ENCODE measurements at places on chromosomes 5 and 9.

GRCh38 chr5:77852068-77852513 lies 76.0 kb upstream of the TBCA start:
- DNase-seq: no peak

DNA sequence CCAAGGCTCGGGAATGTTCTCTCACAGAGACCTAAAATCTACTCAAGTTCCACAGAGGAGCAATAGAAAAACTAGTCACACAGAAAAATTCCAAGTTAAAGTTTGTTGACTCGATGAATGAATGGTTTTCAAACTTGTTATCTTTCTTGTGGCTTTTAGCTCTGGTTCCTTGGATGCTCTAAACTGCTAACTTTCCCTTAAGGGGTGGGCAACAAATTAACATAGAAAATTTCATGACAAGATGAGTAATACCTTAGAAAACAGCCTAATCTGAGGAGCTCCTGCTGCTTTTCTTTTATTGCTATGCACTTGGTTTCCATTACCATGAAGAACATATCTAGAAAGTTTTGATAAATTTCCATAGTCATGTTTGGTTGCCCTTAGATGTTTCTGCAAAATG lies 100.2 kb upstream of the CCDC112 start:
- DNase-seq: no peak

- DNase-seq: no peak
Observed at GRCh38 chr9:101055516-101055915, 27.0 kb downstream of the PLPPR1 start.

GRCh38 chr5:132557478-132558172 lies 848 bp downstream of the RAD50 start:
- DNase-seq: no peak

DNA sequence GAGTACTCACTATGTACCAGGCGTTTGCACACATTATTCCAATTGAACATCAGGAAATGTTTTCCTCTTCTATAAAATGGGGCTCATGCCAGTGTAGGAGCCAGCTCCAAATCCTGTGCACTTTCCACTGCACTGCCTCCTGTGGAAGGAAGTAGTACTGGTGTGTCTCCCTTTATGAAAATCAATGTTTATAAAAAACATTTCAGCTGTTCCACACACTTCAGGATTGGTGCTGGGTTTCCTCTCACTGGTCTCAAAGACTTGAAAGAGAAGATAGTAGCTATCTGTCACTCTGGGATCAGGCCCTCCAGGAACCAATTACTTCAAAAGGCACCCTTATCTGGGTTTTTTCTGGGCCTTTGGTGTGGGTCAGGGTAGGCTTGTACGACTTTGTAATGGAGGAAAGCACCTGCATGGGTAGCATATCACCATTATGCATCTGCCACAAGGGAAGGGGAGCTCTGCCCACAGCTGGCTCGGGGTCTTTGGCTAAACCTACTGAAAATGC lies 32.5 kb downstream of the RAB14 start:
- no peak for DNase-seq

DNA sequence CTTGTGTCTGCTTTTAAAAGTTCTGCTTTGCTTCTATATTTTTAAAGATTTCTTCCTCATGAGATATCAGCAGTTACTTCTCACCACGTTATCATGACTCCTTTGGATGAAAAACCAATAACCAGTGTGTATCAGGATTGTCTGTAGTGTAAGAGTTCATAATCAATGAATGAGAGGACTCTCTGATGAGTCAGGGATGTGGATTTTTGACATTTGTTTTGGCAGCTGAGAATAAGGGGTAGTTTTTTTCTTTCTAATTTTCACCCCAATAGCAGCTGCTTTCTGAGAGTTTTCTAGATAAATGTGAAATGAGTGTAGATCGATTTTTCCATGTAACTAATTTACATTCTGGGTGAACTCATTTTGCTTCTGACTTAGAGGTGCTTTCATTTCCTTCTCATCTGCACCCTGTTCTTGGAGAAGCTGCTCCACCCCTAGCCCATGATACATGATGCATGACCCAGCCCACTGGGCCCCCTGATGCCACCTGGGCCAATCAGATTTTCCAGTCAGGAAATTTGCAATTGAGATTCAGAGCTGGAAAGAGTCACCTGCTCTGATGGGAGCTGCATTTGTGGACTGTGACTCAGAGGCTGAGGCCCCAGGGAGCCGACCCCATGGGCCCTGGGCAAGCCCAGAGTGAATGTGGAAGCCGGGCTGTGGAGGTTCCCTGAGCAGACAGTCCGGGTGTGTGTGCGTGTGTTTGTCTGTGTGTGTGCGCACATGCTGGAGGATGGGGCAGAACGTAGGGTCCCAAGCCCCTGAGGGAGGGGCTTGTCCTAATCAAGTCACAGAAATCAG lies 159.3 kb downstream of the RGS3 start:
- no peak for DNase-seq

DNA sequence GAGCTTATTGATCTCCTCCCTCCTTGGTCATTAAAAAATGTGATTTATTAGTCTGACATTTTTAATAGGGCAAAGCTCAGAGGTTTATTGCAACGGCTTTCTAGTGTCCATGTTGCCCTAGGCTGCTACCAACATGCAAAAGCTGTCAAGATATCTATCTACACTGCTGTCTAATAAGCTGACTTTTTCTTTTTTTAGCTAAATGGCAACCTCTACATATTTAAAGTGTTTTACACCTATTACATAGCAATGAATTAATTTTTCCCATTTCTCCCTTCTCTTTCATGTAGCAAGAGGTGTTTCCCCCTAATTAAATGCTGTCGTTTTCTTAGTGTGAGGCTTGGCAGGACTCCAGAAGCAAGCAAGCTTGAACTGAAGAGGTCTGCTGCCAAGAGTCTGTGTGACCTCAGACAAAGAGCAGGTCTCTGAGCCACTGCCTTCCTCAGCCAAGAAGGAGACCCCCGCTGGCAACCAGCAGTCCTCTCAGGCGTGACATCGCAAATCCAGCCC lies 79.4 kb downstream of the GAS1 start:
- DNase-seq: no peak

GRCh38 chr5:132384506-132385050 lies 15.1 kb downstream of the SLC22A5 start:
- no peak for DNase-seq

DNA sequence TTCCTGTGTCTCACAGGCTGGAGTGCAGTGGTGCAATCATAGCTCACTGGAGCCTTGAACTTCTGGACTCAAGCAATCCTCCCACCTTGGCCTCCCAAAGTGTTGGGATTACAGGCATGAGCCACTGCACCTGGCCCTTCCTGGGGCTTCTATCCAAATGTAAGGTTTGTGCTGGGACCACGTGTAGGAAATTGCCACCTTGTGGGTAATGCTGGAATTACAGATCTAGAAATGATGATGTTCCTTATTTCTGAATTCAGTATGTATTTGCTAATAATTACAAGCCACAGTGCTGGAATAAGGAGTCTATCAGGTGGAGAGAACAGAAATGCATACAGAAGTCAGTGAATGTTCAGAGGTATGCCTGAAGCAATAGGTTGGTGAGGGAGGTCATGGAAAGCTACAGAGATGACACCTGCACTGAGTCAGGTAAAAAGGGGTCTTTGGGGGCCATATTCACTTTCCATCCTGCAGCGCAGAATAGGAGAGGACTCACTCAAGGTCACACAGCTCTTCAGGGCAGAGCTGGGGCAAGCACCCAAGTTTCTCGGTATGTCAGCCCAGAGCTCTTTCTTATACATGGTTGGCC lies 8.8 kb upstream of the IGFBPL1 start:
- DNase-seq: no peak

DNA sequence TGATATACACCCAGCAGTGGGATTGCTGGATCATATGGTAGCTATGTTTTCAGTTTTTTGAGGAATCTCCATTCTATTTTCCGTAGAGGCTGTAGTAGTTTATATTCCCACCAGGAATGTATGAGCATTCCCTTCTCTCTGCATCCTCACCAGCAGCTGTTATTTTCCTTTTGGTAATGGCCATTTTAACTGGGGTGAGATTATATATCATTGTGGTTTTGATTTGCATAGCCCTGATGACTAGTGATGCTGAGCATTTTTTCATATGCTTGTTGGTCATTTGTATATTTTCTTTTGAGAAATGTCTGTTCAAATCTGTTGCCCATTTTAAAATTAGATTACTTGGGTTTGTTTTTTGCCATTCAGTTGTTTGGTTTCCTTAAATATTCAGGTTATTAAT lies 11.2 kb upstream of the PPIC start:
- no peak for DNase-seq

- DNase-seq: no peak
Observed at GRCh38 chr5:50749873-50750272, 83.4 kb downstream of the PARP8 start.

DNA sequence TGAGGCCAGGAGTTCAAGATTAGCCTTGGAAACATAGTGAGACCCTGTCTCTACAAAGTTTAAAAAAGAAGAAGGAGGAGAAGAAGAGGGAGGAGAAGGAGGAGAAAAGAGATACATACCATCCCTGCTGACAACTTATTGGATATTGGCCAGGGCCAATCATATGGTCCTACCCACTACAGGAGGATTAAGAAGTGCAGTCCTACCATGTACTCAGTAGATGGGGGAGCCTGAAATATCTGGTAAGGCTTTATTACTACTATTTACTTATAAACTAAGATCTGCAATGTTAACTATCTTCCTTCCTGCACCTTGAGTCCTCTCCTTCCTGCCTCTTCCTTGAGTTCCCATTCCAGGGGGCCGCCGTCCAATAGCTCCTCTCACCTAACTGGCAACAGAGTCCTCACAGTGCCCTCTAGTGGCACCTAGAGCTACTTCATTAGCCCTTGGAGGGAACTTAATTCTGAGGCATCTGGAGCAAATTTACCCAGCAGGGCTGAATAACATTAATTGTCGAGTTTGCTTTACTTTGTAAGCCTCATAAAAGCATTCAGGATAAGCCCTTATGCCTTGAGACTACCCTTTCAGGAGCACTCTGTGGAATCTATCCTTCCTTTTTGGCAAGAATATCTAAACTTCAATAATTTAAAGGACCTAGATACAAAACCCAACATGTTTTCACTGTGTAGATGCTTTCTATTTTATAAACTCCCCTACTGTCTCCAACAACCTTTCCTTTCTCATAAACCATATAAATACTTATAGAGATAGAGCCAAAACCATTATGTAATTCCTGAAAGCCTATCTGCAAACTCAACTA lies 39.1 kb upstream of the RANBP6 start:
- DNase-seq: no peak

- DNase-seq: no peak
Observed at GRCh38 chr5:155069961-155070360, 56.4 kb downstream of the KIF4B start.

GRCh38 chr5:10743526-10743925 lies 17.5 kb downstream of the DAP start:
- DNase-seq: no peak

DNA sequence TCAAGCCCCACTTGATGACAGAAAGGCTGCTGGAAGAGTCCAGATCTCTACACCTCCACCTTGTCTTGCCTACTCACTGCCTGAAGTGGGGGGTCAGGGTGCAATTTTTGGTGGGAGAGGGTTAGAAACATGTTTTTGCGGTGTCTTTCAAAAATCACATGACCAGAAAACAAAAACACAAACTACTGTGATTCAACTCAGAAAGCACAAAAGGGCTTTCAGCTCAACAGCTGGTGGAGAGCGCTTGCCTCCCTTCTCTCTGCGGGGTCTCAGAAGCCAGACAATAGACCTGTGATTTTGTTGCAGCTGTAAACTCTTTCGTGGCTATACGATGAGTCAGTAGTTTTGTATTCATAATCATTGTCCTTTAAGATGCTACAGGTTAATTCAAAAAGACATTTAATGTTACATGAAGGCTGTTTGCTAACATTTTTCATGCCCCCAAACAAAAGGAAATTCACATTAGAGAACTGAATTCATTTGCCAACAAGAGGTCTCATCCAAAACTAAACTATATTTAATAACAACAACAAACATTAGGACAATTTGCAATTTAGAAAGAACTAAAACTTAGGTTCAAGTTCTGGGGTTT lies 172.6 kb upstream of the RAI14 start:
- DNase-seq: no peak

DNA sequence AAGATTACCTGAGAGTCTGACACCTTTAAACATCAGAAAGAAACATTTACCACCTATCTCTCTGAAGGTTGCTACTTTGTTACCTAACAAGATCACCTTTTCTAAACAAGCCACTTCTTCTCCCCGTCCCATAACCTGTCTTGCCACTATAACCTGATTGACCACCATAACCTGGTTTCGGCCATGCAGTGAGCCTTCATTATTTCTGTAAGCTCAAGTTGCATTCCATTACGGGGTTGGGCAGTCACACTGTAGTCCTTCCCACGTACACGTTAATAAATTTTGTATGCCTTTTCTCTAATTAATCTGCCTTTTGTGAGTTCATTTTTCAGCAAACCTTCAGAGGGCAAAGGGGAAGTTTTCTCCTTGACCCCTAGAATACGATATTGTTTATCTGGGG lies 28.0 kb upstream of the CCNG1 start:
- no peak for DNase-seq

DNA sequence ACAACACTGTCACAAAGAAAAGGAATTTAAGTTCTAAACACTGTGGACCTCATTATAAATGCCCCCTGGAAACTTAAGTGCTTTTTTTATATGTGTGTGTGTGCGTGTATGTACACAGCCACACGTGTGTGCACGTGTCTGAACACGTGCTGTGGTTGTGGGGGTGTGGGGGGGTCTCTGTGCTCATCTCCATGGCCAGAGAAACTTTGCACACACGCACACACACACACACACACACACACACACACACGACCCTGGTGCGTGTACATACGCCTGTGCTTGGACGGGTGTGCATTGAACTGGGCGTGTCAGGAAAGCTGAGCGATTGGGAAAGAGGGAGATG lies 27.9 kb downstream of the AMBP start:
- DNase-seq: no peak

- no peak for DNase-seq
Observed at GRCh38 chr5:143347698-143348344, 55.7 kb downstream of the NR3C1 start.

DNA sequence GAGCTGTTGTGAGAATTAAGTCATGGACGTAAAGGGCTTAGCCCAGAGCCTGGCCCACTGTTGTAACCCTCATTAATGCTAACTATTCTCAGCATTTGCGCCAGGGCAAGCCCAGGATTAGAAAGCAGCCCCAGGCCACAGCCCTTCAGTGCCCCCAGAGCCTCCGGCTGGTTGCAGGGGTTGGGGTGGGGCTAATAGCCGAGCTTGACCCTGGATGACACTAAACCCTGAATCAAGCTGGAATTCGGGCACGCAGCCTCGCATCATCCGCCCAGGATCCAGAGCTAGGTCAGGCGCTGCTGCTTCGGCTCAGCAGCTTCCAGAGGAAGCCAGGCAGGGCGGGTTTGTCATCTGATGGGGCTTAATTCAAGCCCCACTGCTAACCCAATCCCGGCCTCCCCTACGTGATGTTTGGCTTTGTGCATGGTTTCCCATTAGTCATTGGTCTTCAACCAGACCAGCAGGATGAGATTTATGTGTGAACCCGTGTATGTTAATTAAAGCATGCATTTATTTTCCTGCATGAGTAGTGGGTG lies 1.2 kb upstream of the MEGF9 start:
- no peak for DNase-seq

GRCh38 chr5:143110591-143110990 lies 292.9 kb downstream of the NR3C1 start:
- no peak for DNase-seq

DNA sequence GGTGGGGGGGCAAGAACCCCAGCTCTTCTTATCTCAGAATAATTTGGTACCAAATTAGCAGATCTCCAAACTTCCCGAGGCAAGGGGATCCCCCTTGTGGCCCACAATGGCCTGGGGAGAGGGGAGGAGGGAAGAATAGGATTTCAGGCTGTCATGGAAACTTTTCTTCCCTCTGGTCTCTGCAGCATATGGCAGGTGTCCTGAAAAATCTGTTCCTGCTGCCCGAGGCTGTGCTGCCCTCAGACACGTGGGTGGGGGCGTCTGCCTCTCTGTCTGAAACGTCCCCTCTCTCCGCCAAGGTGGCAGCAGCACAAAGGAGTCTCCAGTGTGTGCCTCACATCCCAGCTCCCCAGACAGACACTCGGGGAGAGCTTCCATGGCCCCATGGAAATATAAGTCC lies 34.0 kb downstream of the CCNJL start:
- no peak for DNase-seq
